Activated CD4-positive, alpha-beta memory T cell treated with anti-CD3 and anti-CD28 coated beads for 36 hours (primary cell): ENCODE measurements at places on chromosomes 13 and 19. TPM values are rescaled to one million over a fixed set of nuclear protein-coding genes. Genes with fewer than 3 reads are reported as not detected.

The KASH5 gene
- 2.6 TPM for total RNA-seq

DNA sequence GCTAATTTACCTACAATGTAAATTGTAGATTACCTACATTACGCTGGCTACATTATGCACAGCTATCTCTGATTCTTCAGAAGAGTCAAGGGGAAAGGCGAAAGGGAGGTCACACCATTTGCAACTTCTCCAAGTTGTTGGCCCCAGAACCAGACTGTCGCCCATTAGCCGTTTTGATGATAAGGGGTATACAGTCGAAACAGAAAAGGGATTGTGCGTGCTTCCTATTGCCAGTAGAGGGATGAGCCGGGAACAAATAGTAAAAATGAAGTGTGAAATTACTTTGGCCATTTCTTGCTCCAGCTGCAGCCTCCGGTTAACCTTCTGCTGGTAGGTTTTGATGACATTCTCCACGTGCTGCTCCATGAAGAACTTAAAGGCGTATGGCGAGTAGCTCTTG lies 73.8 kb downstream of the LATS2 start:
- no peak for DNase-seq

DNA sequence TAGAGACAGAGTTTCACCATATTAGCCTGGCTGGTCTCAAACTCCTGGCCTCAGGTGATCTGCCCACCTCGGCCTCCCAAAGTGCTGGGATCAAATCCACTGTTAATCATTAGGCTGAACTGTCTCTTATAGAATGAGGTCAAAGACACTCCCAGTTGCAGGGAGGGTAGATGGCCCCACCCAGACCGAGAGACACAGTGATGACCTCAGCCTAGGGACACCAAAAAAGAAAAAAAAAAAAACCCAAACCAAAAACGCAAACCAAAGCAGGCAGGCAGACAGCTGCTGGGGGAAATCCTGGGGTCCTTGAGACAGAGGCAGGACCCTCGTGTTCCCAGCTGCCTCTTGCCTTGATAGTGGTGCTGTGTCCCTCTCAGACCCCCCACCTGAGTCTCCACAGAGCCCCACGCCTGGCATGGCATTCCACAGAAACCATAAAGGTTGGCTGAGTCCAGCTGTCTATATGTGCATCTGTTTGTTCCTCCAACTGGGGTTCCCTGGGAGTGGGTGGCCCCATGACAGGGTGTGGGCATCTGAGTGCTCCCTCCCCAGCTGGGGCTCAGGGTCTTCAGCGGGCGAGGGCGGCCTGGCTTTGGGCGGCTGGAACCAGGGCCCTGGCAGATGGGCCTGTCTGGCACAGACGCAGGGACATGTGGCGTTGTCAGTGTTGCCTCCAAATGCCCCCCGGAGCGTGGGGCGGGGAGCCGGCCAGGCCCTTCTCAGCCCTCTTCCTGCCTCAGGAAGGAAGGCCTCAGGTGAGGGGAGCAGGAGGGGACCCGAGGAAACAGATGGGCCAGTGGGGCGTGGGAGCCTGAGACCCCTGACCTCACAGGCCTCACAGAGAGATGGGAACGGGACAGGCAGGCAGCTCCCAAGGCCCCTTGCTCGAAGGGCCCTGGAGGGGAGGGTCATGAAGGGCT lies 5.2 kb downstream of the DAND5 start:
- DNase-seq, result no peak

DNA sequence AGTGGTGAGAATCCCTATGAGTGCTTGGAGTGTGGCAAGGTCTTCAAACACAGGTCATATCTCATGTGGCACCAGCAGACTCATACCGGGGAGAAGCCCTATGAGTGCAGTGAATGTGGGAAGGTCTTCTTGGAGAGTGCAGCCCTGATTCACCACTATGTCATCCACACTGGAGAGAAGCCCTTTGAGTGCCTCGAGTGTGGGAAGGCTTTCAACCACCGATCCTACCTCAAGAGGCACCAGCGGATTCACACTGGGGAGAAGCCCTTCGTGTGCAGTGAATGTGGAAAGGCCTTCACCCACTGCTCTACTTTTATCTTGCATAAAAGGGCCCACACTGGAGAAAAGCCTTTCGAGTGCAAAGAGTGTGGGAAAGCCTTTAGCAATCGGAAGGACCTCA lies 18.7 kb upstream of the AURKC start:
- no peak for DNase-seq
